Stimulated activated CD8-positive, alpha-beta memory T cell treated with anti-CD3 and anti-CD28 coated beads, Interleukin-7, amount 100 ng/mL, for 24 hours (primary cell): ENCODE measurements at places on chromosomes 13 and 19.

GRCh38 chr13:64993514-64994164, 2236.5 kb downstream of the PCDH9 start:
- DNase-seq, result no peak

GRCh38 chr13:110216398-110217041, 90.4 kb downstream of the COL4A1 start:
- DNase-seq, result no peak

GRCh38 chr19:6731822-6732221, 5.6 kb downstream of the GPR108 start:
- DNase-seq, result no peak

- no peak for DNase-seq
Observed at GRCh38 chr13:112972867-112973576, 4.0 kb downstream of the MCF2L start.

DNA sequence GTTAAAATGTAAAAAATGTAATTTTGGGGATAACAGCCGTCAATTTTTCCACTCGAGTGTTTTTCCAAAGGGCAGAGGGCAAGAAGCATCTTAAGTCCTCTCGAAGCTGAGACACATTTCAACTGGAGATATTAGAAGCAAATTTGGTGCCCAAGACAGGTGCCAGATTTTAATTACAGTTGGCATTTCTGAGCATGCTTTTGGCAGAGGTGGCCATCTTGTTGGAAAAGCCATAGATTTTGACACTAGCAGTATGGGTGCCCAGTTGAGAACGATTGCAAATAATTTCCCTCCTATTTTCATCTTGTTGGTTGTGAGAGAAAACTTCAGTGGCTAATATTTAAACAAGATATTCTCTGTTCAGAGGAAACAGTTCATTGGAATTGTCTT, 146.3 kb downstream of the TM9SF2 start:
- DNase-seq, result no peak

DNA sequence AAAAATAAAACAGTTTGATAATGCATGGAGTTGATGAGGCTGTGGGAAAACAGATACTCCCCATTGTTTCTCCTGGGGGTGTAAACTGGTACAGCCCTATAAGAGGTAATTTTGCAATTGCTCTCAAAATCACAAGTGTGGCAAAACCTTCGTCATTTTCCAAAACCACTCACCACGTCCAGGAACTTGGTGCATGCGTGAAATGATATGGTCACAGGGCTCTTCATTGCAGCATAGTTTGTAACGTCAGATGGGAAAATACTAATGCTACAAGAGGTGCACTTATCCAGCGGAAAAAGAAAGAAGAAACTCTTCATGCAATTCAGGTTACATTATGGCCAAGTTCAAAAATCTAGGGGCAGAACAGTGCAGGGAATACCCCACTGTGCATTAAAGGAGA, 11.9 kb upstream of the PLAUR start:
- DNase-seq, result no peak

- no peak for DNase-seq
Observed at GRCh38 chr13:107069108-107069776, 501.3 kb upstream of the ARGLU1 start.

DNA sequence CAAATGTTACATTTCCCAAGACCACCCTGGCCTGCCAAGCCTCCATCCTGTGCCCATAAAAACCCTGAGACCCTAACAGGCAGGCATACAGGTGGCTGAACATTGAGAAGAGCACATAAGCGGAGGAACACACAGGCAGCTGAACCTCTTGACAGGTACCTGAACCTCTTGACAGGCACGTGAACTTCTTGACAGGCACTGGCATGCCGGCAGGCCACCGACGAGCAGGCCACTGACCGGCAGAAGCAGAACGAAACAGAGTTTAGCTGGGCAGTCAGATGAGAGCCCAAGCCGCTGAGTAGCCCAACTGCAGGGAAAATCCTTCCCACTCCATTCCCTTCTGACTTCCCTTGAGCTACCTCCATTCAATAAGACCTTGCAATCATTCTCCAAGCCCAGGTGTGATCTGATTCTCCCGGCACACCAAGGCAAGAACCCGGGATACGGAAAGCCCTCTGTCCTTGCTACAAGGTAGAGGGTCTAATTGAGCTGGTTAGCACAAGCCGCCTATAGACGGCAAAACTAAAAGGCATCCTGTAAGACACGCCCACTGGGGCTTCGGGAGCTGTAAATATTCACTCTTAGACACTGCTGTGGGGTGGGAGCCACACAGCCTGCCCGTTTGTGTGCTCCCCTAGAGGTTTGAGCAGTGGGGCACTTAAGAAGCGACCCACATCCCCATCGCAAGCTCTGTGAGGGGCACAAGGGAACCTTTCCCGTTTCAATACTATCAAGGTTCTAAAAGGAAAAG, 2613.9 kb upstream of the PCDH20 start:
- DNase-seq, result no peak

DNA sequence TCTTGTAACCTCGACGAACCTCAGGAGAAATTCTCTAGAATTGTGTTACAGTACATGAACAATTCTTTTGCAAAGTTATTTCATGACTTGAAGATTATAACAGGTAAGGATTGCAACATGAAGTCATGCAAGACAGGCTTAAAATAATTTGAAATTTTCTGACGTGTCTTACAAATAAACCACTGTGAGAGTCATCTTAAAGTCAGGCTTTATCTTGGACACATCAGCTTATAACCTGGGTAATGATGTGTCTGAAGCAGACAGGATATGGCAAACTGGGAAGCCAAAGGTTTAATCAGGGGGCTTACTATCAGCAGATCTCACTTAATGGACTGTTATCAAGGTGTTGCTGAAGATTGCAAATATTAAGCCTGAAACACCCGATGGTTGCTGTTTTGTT, 407.8 kb downstream of the KLF5 start:
- DNase-seq, result no peak

DNA sequence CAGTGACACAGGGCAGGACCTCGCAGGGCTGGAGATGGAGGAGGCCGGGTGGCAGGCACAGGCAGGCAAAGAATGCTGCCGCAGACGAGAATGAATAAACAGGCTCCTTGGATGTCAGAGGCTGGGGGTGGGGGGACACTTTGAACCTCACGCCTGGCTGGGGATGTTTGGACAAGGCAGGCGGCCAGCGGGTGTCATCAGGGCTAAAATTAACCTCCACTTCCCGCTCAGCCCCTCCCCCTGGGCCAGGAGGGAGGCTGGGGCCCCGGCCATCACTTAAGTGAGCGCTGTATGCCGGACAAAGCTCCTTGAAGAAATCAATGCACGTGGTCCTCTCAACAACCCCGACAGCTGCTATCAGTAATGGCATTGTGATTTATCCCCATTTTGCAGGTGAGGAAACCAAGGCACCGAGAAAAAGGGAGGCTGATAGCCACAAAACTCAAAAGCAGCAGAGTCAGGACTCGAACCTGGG, 10.3 kb upstream of the FUT5 start:
- no peak for DNase-seq

DNA sequence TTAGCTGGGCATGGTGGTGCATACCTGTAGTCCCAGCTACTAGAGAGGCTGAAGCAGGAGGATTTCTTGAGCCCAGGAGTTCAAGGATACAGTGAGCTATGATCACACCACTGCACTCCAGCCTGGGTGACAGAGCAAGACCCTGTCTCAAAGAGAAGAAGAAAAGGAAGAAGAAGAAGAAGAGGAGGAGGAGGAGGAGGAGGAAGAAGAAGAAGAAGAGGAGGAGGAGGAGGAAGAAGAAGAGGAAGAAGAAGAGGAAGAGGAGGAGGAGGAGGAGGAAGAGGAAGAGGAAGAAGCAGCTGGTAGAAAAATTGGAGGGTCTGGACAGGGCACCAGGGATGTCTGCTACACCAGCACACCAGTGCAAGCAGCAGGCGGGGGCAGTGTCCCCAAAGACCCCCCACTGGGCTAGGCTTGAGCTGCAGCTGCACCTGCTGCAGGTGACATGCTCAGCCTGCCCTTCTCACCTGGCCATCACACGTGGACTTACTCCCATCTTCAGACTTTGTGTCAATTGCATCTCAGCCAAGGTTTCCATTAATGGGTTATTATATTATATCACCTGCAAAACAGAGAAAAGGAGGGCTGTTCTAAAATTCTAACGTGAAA, 180.9 kb upstream of the ZNF507 start:
- no peak for DNase-seq

- DNase-seq, result no peak
Observed at GRCh38 chr13:39682310-39682709, 26.8 kb downstream of the COG6 start.

DNA sequence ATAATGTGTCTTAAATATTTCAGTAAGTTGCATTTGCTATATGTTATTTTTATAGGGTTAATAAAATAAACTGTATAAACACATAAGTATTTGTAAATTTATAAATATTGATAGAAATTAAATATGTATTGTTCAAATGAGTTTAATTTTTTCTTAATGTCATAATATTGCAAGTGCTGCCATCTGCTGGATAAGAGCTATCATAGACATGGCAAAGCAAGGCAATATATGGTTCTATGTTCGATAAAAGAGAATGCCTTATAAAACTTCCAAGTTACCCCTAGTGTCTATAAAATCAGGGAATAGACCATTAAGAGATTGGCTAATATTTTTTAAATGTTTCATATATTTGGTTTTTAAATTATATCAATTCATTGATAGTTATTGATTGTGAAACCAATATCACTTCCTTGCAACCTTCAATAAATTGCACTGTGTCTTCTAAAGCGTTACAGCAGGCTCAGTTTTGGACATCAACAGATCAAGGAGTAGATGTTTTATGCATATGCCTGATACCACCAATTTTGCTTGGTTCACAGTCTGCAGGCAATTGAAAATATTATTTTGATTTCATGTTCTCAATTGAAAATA, 29.0 kb upstream of the SLITRK6 start:
- DNase-seq, result no peak

DNA sequence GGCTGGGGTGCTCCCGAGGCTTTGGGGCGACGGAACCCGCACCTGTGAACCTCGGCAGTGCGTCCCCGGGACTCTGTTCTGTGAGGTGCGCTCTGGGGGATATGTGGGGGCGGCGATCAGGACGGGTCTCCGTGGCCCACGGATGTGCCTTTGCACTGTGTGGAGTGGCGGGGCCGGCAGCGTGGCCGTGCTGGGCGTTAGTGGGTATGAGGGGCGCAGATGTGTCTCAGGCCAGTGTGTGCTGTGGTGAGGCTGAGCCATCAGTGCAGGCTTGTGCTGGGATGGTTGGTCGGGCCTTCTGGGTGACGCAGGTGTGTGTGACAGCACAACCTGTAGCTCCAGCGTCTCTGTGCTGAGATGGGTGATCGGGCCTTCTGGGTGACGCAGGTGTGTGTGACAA, 16.9 kb downstream of the ZNF331 start:
- DNase-seq, result no peak

DNA sequence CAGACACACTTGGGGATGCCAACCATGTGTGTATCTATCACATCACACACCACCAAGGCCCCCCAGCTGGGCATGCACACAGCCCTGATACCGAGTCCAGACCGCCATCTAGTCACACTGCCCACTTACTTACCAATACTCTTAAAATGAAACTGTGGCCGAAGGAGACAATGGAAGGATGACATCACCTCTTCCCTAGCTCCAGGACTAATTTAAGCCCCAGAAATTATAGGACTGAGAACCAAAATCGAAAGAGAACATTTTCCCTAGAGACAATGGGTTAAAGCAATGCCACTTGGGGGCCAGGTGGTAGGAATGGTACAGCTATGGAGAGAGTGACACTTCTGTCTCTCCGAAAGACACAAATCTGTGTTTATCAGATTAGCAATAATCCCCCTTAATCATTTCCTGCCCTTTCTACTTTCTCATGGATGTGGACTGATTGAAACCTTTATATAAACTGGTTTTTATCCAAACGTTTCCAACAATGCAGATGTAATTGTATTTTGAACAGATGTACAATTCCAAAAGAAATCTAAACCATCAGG, 663 bp upstream of the GGACT start:
- DNase-seq, result no peak

DNA sequence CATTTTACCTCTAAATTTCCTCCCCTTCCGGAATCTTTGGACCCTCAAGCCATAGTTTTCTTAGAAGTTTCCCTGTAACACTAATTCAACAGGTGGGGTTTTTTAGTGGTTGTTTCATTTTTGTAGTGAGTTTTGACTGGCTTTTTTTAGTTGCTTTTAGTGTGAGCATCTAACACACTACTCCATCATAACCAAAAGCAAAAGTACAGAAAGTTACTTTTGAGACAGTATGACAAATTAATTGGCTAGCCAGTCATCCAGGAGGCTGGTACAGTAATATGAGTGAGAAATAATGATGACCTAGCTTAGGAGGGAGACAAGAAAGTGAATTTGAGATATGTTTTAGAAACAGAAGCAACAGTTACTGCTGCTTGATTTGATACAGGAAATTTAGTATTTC, 71.5 kb downstream of the DNAJC15 start:
- no peak for DNase-seq

GRCh38 chr13:71290963-71291841, 575.8 kb downstream of the DACH1 start:
- DNase-seq, result no peak

DNA sequence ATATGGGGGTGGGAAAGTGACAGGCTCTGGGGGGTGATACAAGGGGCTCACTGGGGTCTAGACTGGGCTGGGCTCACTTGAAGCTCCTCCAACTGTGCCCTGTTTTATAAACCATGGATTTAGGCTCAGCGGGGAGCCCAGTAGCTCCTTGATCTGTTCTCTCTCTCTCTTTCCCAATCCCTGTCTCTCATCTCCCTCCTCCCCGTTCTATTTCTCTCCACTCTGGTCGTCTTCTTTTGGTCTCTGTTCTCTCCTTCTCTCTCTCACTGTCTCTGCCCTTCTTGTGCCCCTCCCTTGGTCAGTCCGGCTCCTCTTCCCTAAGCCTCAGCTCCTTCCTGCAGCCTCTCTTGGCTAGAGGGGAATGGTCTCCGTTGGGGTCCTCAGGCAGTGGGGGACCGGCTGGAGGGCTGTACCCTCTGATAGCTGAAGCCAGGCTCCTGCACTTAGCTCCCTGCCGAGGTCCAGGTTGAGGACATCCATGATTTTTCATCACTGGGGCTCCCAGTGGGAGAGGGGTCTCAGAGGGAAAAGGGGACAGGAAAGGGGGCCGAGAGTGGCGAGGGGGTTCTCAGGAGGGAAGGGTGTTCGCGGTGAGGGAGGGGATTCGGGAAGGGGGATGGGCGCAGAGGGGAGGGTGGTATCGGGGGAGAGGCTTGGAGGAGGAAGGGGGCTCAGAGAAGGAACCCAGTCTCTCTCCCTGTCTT, 8.5 kb downstream of the UNC13A start:
- no peak for DNase-seq

DNA sequence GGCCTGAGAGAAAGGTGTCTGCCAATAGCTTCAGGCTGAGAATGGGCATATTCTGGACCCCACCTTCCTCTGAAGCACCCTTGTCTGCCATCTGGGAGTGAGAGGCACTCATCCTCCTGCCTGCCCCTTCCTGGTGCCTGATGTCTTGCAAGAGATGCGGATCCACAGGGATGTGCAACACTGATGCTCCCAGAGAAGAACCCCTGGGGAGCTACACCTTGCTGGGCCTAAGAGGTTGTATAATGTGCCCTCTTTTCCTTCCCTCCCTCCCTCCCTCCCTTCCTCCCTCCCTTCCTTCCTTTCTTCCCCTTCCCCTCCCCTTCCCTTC, 34.6 kb downstream of the ADPRHL1 start:
- DNase-seq, result no peak
